ENCODE measurements at places on chromosomes 3 and 15.

DNA sequence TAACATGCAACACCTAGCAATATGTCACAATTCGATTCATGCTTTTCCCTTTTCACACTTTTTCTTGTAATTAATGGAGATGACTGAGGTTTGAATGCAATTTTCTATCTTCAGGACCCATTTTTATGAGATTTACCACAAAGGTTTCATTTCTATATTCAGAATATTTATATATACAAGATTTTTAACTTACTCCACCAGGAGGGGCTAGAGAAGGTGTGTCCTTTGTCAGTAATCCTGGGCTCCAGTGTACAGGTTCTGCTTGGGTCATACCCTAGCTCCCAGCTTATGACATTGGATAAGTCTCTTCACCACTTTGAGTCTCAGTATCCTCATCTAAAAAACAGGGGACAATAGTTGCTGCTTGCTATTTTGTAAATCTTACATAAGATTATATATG, 95.7 kb upstream of the SLC24A5 start:
- peaks cover 11% of the 10 kb centered on the region for H3K27me3 ChIP-seq
- H3K4me1 ChIP-seq: no peaks in the 10 kb centered on the region
- H3K4me3 ChIP-seq: no peak overlapping the region
- H3K27ac ChIP-seq: no peak overlapping the region
- DNase-seq: no peak

DNA sequence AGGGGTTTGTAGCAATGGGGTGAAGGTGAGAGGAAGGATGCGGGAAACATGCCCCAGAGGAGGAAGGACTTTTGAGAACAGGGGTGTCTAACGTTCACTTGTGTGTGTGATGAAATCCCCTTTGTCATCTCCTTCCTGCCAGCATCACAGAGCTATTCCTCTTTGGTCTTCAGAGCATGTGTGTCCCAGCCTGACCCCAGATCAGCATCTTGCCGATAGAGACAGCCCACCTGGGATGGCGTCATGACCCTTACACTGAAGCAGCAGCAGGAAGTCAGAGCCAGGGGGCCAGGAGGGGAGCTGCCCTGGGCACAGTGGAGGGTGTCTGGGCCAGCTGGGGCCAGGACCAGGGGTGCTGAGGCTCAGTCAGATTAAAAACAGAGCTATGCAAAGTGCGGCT, 29.9 kb upstream of the GRIP2 start:
- H3K27me3 ChIP-seq: peaks cover 17% of the 10 kb centered on the region
- no peak overlapping the region for H3K27ac ChIP-seq
- peaks cover 31% of the 10 kb centered on the region for H3K4me1 ChIP-seq
- H3K36me3 ChIP-seq: no peaks in the 10 kb centered on the region
- no peak for DNase-seq

DNA sequence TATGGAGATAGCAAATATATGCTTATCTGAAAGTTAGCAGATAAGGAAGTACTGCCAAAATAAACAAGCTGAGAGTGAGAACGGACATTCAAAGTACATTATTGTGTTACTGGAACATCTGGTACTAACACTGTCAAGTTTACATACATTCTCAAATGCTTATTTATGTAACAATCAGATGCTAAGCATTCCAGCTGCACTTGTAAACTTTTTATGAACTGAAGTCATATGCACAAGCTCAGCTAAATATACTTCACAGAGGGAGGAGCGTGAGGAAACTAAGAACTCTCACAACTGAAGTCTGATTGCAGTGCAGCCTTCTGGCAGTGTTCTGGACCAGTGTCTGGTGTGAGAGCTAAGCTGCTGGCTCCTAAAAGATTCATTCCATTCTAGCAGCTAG, 223.7 kb upstream of the NANOGP8 start:
- H3K4me1 ChIP-seq: no peaks in the 10 kb centered on the region
- H3K27ac ChIP-seq: no peak overlapping the region
- DNase-seq: no peak
- no peaks in the 10 kb centered on the region for H3K27me3 ChIP-seq
- peaks cover 4% of the 10 kb centered on the region for H3K36me3 ChIP-seq

GRCh38 chr15:101128221-101129015, 123.4 kb downstream of the CHSY1 start:
- H3K27ac ChIP-seq: peak overlapping the region; percentile 100
- H3K36me3 ChIP-seq: peaks cover 4% of the 10 kb centered on the region
- peak; percentile 51 for DNase-seq
- no peaks in the 10 kb centered on the region for H3K27me3 ChIP-seq
- peaks cover 69% of the 10 kb centered on the region for H3K4me1 ChIP-seq

DNA sequence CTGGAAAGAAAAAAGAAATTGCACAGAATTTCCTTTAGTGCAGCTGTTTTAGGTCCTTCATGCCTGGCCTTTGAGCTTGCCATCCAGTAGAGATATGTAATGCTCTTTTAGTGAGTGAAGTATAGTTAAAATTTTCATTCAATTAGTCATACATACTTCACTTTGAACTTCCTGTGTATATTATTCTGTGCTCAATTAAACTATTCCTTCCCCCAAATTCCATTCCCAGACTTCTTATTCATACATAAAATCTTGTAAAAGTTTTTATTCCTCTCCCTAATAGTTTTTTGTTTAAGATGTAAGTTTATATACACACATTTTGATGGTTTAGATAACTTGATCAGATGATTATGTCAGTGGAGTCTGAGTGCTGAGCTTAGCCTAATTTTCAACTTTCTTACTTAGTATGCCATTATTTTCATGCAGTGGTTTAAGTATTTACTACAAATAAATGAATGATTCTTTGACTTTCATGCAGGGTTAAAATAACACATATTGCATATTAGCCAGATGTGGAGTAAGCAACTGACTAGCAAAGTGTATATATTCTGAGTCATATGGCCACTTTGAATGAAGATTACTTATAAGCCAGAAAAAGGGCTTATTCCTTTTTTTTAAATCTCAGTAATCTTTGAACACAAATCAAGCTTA, 42.5 kb upstream of the ABHD10 start:
- H3K27ac ChIP-seq: peak overlapping the region; percentile 65
- no peaks in the 10 kb centered on the region for H3K36me3 ChIP-seq
- H3K27me3 ChIP-seq: no peaks in the 10 kb centered on the region
- no peak for DNase-seq
- no peak overlapping the region for H3K4me3 ChIP-seq
- H3K4me1 ChIP-seq: peaks cover 12% of the 10 kb centered on the region

Data from natural killer cell treated with Interleukin-12 subunit alpha and Interleukin-12 subunit beta and Interleukin-15 and Interleukin-18, amount 100 ng/mL, for 72 hours (primary cell).